Stromal cell of bone marrow (primary cell): ENCODE measurements at places on chromosomes 12 and 14.

- DNase-seq = no peak
Measured at GRCh38 chr14:74593241-74593953, 18.6 kb downstream of the LTBP2 start.

GRCh38 chr12:3313675-3314663 is 177.0 kb upstream of the PRMT8 start:
- no peak for DNase-seq

- no peak for DNase-seq
Measured at GRCh38 chr14:69605738-69606137, 5.7 kb upstream of the SUSD6 start.

DNA sequence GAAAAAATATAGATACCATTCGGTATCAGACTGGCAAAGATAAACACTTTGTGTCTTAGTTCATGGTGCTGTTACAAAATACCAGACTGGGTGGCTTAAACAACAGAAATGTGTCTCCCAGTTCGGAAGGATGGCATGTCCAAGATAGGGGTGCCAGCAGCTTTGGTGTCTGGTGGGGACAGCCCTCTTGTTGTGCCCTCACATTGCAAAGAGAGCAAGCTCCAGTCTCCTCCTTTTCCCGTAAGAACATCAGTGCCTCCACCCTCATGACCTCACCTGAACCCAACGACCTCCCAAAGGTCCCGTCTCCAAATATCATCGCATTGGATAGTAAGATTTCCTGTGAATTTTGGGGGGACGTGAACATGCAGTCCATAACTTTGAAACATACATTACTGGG is 12.4 kb downstream of the ZBTB42 start:
- DNase-seq = no peak

DNA sequence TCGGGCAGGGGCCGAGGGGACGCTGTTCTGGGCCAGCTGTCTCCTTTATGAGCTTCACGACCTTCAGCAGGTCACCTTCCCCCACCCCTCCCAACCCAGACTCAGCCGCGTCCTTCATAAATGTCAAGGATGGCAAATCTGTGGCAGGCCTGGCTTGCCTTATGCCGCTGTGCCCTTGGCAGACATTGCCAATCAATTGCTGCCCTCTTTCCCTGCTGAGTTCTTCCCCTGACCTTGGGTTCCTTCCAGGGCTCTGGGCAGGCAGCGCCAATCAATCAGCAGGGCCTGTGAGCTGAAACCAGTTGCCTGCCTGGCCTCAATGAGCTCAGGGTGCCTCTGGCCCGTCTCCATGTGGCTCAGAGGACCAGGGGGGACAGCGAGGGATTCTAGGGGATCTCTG is 7.7 kb downstream of the FAM222A start:
- DNase-seq = no peak

DNA sequence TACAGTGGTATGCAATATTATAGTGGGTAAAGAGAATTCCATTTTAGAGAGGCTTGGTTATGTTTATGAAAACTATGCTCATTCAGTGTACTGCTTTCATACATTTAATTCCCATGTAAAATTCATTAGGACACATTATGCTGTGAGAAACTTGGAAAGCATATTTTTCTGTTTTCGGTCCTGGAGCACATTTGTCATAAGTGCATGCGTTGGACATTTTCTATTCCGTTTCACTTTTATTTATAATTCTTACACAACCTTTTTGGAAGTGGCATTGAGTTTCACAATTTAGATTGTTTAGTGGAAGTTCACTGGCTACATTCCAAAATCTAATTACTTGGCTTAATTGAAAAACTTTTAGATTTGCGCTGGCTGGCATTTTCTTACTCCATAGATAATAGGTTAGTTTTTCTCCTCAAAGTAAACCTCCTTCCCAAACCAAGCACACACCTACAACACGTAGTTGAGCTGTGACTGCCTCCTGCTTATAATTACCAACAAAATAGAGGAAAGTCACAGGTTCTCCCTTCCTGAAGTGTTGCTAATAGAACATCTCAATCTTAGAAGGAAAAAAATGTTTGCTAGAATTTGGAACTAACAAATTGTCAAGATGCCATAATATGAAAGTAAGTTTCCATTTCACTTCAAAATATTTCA is 938.5 kb downstream of the TRHDE start:
- DNase-seq = no peak

DNA sequence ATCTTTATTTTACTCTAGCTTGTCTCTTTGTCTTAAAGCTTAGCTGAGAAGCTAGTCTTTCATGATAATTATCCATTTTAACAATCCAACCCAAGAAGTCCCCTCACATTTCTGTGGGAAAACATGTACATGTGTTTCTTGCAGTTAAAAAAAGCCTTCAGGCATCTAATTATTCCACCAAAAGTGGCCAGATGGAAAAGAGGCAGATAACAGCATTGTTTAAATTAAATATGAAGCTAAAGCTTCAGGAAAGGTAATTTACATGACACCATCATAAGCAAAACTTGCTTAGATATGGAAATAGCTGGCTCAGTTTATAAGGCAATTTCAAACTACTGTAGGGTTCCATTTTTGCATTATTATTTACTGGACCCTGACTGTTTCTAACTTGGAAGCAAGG is 175.4 kb downstream of the UNC79 start:
- DNase-seq = no peak

GRCh38 chr12:122538496-122538895 is 11.4 kb downstream of the KNTC1 start:
- no peak for DNase-seq

DNA sequence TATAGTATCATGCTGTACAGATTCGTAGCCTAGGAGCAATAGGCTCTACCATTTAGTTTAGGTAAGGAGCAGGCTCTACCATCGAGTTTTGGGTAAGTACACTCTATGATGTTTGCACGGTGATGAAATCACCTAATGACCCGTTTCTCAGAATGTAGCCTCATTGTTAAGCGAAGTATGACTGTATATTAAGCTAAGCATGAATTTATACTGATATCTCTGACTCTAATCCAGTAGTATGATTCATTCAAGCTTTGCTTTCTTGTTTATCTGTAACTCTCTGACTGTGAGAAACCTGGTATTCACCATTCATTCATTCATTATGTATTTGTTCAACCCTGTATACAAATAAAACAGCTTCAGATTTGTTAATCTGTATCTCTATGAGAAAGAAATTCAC is 283.9 kb upstream of the PRICKLE1 start:
- DNase-seq = no peak

- DNase-seq = peak; percentile 32
Measured at GRCh38 chr12:5965950-5966383, 20.9 kb upstream of the ANO2 start.

DNA sequence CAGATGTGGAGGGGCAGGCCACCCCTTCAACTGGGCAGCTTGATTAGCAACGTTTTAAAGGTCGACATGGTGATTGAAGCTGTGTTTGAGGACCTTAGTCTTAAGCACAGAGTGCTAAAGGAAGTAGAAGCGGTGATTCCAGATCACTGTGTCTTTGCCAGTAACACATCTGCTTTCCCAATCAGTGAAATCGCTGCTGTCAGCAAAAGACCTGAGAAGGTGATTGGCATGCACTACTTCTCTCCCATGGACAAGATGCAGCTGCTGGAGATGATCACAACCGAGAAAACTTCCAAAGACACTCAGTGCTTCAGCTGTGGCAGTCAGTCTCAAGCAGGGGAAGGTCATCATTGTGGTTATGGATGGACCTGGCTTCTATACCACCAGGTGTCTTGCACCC is 23.9 kb upstream of the AICDA start:
- DNase-seq = no peak

DNA sequence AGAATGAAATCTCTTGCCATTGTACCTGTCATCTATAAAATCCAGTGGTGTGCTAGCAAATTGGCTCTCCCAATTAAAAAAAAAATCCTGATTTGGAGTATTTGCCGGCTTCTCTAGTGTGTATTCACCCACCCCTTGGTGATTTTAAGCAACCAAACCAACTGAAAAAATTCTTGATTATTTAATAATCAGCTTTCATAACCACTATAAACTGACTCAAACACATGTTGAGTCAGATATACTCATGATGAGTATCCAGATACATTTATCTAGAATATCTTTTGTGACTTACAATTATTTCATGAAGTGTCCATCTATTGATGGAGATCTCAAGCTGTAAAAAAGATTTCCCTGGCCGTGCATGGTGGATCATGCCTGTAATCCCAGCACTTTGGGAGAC is 205.4 kb downstream of the RASSF9 start:
- DNase-seq = no peak

GRCh38 chr12:97752129-97752528 is 289.5 kb downstream of the RMST start:
- DNase-seq = no peak

- DNase-seq = no peak
Measured at GRCh38 chr12:100101000-100101399, 41.7 kb downstream of the BLTP3B start.

- no peak for DNase-seq
Measured at GRCh38 chr12:72036393-72036792, 97.7 kb downstream of the TPH2 start.
